ENCODE measurements at places on chromosomes 12 and 14. TPM values are rescaled to one million over a fixed set of nuclear protein-coding genes. Genes with fewer than 3 reads are reported as not detected.

Gene BCL11B
- total RNA-seq = 0.23 TPM

Gene SLC2A14
- not detected for total RNA-seq

Gene NEUROD4
- total RNA-seq = not detected

Gene BLOC1S1
- total RNA-seq = 187 TPM

Gene PIP4K2C
- total RNA-seq = 34.2 TPM
